A549 treated with dexamethasone at 1 μM for 4 hours (cell line): ENCODE measurements at places on chromosomes 12 and 14. TPM values are rescaled to one million over a fixed set of nuclear protein-coding genes. Genes with fewer than 3 reads are reported as not detected.

The LRRC10 gene
- not detected in 5 replicates for total RNA-seq

The CLEC7A gene
- not detected in 5 replicates for total RNA-seq

The ESR2 gene
- total RNA-seq: 0.06 to 0.15 TPM (median 0.09 TPM) in 4 of 5 replicates, not detected in the other

The FAM181A gene
- not detected in 5 replicates for total RNA-seq

The CCDC196 gene
- not detected in 5 replicates for total RNA-seq

The NTN4 gene
- 33.7 to 48.0 TPM (median 43.4 TPM) in 5 replicates for total RNA-seq

The RNF212B gene
- not detected in 5 replicates for total RNA-seq

The TRHDE gene
- 0.04 to 0.11 TPM (median 0.05 TPM) in 4 of 5 replicates, not detected in the other for total RNA-seq

The PIWIL1 gene
- not detected in 5 replicates for total RNA-seq

The GLIPR1 gene
- 28.2 to 39.3 TPM (median 31.1 TPM) in 5 replicates for total RNA-seq

The IFT81 gene
- total RNA-seq: 14.0 to 19.9 TPM (median 19.0 TPM) in 5 replicates

The NUAK1 gene
- 4.7 to 5.8 TPM (median 5.5 TPM) in 5 replicates for total RNA-seq

The ACOT4 gene
- total RNA-seq: 1.5 to 1.8 TPM (median 1.7 TPM) in 5 replicates

The BCL2L14 gene
- total RNA-seq: not detected in 5 replicates

The CPSF2 gene
- 37.0 to 50.0 TPM (median 46.4 TPM) in 5 replicates for total RNA-seq

The SOX5 gene
- not detected in 5 replicates for total RNA-seq

The TAS2R30 gene
- total RNA-seq: not detected in 5 replicates

The SLC7A7 gene
- 19.4 to 25.6 TPM (median 23.4 TPM) in 5 replicates for total RNA-seq

The PTCSC3 gene
- not detected in 5 replicates for total RNA-seq

The GPR68 gene
- 0.20 to 0.48 TPM (median 0.29 TPM) in 5 replicates for total RNA-seq

The AHSA1 gene
- total RNA-seq: 222 to 307 TPM (median 261 TPM) in 5 replicates

The IFNG gene
- not detected in 5 replicates for total RNA-seq

The SUSD6 gene
- total RNA-seq: 6.2 to 8.6 TPM (median 7.7 TPM) in 5 replicates

The TAS2R14 gene
- 0.28 to 0.62 TPM (median 0.55 TPM) in 5 replicates for total RNA-seq

The PRB2 gene
- 0.08 TPM in 1 of 5 replicates, not detected in the others for total RNA-seq

The EIF2S3B gene
- 0.66 to 0.89 TPM (median 0.76 TPM) in 5 replicates for total RNA-seq

The KLRF1 gene
- not detected in 5 replicates for total RNA-seq

The PPP1R3E gene
- 3.0 to 4.2 TPM (median 4.2 TPM) in 5 replicates for total RNA-seq

The ARHGAP9 gene
- 0.33 to 0.72 TPM (median 0.43 TPM) in 5 replicates for total RNA-seq

The MGAT4C gene
- total RNA-seq: 0.04 to 0.07 TPM in 2 of 5 replicates, not detected in the others

The VPS33A gene
- total RNA-seq: 18.3 to 19.0 TPM (median 18.4 TPM) in 5 replicates

The IL31 gene
- total RNA-seq: not detected in 5 replicates

The KTN1 gene
- 102 to 131 TPM (median 116 TPM) in 5 replicates for total RNA-seq
